ENCODE measurements at places on chromosomes 4 and X. TPM values are rescaled to one million over a fixed set of nuclear protein-coding genes. Genes with fewer than 3 reads are reported as not detected.
A peak's percentile ranks its signal among the peaks of the same experiment; 100 is the strongest.

DNA sequence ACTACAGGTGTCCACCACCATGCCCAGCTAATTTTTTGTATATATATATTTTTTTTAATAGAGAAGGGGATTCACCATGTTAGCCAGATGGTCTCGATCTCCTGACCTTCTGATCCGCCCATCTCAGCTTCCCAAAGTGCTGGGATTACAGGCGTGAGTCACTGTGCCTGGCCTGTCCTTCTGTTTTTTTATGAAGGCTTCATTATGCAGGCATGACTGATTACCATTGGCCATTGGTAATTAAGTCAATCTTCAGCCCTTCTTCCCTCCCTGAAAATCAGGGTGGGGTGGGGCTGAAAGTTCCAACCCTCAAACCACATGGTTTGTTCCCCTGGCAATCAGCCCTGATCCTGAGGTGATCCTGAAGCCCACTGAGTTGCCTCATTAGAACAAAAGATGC is 336.9 kb downstream of the PTTG2 start:
- no peak overlapping the region for H3K4me3 ChIP-seq
- no peaks in the 10 kb centered on the region for H3K36me3 ChIP-seq
- no peaks in the 10 kb centered on the region for H3K27me3 ChIP-seq
- DNase-seq, result no peak
- no peaks in the 10 kb centered on the region for H3K4me1 ChIP-seq

DNA sequence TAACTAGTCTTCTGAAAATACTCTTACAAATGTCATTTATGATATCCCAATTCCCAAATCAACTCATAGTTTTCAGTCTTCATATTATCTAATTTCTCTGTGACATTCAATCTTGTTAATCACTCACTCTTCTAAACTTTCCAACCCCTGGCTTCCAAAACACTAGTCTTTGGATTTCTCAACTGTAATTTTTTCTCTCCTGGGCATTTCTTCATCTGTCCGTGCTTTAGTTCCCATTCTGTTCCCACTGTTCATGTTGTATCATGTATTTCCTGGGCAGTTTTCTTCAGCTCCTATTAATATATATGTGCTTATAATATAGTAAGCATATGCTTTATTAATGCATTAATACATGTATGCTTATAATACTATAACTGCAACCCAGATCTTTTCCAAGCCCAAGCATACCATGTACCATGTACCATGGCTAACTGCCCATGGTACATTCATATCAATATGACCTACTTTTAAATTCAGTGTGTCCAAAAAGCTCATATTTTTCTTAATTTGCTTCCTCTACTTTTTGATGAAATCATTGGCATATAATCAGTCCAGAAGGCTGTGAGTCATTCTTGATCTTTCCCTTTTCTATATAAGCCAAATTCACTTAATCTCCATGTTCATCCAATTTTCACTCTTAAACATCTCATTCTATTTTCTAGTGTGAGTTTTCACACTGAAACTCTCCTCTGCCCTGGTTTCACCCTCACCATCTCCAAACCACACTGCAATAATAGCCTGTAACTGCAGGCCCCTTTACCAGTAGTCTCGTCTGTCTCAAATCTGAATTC is 21.3 kb upstream of the GK2 start:
- H3K27me3 ChIP-seq, result no peaks in the 10 kb centered on the region
- DNase-seq, result no peak
- H3K27ac ChIP-seq, result no peak overlapping the region
- no peaks in the 10 kb centered on the region for H3K36me3 ChIP-seq

DNA sequence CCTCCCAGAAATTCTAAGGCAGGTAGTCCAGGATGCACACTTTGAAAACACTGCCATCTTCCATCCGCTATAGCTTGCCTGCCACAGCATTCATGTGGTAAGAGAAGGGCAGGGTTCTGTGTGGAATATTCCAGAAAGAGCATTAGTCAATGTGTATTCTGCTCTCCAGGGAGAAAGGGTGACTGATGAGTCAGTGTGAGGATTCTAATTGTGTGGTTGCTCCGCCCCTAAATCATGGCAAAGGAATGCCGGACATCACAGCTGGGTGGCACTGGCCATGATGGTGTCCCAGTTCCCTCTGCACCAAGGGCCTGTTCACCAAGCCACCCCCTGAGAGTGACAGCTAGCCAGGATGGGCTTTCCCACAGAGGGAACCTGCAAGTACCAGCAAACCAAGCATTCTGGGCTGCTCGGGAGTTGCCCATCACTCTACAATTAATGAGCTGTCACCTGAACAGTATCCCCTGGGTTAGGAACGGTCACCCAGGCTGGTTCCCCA is 9.5 kb downstream of the IDS start:
- no peaks in the 10 kb centered on the region for H3K27me3 ChIP-seq
- H3K27ac ChIP-seq, result peak overlapping the region; percentile 46
- H3K4me3 ChIP-seq, result no peak overlapping the region
- peaks cover 30% of the 10 kb centered on the region for H3K4me1 ChIP-seq

- H3K36me3 ChIP-seq, result no peaks in the 10 kb centered on the region
- no peak for DNase-seq
- peak overlapping the region; percentile 16 for H3K4me3 ChIP-seq
- H3K27ac ChIP-seq, result peak overlapping the region; percentile 92
- peaks cover 85% of the 10 kb centered on the region for H3K4me1 ChIP-seq
These were observed 98.4 kb downstream of the AREG start for GRCh38 chr4:74543231-74543781.

- no peaks in the 10 kb centered on the region for H3K36me3 ChIP-seq
- no peak overlapping the region for H3K27ac ChIP-seq
- DNase-seq, result no peak
- no peak overlapping the region for H3K4me3 ChIP-seq
These were observed 75.2 kb upstream of the PRKX start for GRCh38 chrX:3788494-3789233.

DNA sequence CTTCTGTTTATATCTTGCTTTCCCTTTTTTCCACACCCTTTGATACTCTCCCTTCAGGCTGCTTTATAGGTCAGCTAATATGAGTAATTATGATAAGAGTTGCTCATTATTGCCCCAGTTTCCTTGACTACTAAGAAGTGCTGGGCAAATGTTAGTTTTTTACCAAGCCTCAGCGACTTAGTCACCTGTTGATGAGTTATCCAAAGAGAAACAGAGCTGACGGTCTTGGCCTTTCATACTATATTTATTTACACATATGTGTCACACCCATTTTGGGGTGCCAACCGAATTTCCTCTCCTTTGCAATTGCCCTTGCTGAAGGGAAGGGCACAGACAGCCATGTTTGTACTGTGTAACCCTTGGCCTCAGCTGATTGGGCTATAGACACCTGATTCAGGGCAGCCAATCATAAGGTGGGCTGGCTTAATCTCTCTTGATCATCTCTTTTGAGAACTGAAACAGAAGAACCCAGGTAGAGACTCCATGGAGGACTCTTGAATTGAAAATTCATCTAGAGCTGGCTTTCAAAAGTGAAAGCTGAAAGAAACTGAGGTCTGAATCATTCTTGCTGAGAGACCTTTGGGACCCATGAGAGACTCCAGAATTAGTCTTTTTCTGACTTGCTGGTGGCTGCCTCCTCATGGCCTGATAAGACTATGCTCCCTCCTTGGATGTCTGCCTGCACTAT is 111.7 kb upstream of the RPS6KA3 start:
- H3K27me3 ChIP-seq, result no peaks in the 10 kb centered on the region
- H3K4me1 ChIP-seq, result no peaks in the 10 kb centered on the region
- no peak for DNase-seq
- H3K4me3 ChIP-seq, result no peak overlapping the region
- H3K27ac ChIP-seq, result no peak overlapping the region
- no peaks in the 10 kb centered on the region for H3K36me3 ChIP-seq

DNA sequence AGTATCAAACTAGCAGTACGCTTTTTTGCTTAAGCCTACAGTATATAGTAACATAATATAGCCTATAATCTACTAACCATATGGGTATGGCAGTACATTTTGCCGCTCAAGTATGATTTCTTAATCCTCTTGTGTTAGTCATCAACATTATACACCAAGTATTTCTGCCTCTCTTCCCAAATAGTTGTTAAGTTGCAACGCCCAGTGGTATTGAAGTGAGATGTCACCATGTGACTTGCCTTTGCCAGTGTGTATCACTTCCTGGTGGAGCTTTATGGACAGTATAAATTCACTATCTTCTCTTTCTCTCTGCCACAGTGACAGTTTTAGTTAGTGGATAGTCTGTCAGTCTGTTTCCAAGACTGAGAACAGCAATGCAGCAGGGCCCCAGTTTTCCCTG is 535.5 kb downstream of the PDHA2 start:
- DNase-seq, result no peak
- no peaks in the 10 kb centered on the region for H3K36me3 ChIP-seq
- H3K27me3 ChIP-seq, result no peaks in the 10 kb centered on the region

The HSFX2 gene
- total RNA-seq, result not detected
